ENCODE measurements at places on chromosomes 16 and 17. TPM values are rescaled to one million over a fixed set of nuclear protein-coding genes. Genes with fewer than 3 reads are reported as not detected.

DNA sequence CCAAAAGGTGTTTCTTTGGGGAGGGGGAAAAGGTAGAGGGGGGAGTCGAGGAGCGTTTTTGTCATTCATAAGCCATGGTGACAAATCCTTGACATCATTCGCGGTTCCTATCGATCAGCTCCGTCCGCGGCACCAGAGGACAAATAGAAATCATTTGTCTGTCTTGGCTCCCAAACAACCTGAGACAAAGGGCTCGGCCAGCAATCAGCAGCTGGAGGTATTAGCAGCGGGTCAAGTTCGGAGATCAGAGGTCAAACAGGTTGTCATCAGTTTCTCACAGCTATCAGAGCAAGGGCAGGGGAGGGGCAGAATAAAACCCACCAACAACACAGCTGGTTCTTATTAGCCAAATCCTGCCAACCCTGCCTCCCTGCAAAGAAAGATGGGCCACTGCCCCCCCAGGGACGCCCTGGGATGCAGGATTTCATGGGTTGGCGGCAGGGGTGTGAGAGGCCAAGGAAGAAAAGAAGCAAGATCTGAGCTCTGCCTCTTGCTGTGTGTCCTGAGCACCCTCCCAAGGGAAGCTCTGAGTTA, 145.3 kb upstream of the LHX1 start:
- H3K27me3 ChIP-seq = peaks cover 39% of the 10 kb centered on the region
- no peak overlapping the region for H3K27ac ChIP-seq
- H3K4me1 ChIP-seq = no peaks in the 10 kb centered on the region

DNA sequence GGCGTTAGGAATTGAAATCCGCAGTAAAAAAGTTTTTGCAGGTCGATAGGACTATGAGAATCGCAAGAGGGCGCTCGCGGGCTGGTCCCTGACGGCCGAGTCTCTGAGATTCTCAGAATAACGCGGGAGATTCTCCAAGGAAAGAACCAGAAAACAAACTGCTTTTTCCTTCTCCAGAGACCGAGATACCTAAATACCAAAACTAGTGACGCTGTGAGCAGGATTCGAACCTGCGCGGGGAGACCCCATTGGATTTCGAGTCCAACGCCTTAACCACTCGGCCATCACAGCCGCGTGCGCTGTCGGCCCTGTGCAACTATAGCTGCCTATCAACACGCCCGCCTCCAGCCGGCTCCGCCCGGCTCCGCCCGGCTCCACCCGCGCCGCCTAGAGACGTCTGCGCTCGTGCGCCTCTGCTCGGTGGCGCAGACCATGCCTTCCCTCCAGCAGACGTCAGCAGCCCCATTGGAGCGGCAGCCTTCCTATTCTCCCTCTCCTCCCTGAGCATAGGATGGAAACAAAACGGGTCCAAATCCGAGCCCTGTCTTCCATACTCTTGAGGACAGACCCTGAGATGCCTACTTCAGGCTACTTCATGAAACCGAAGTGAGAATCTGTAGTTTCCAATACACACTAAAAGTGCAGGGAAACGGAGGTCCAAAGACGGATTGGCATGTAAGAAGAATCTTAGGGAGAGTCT, 13.4 kb downstream of the PER1 start:
- peak; percentile 97 for DNase-seq
- peaks cover 19% of the 10 kb centered on the region for H3K36me3 ChIP-seq
- peaks cover 5% of the 10 kb centered on the region for H3K27me3 ChIP-seq
- peaks cover 2% of the 10 kb centered on the region for H3K4me1 ChIP-seq
- H3K4me3 ChIP-seq = no peak overlapping the region

Gene VPS25
- 88.8 TPM for total RNA-seq

GRCh38 chr16:84427553-84427952, 59.2 kb downstream of the ATP2C2 start:
- DNase-seq = no peak
- H3K4me1 ChIP-seq = no peaks in the 10 kb centered on the region
- no peak overlapping the region for H3K4me3 ChIP-seq
- H3K27me3 ChIP-seq = peaks cover 4% of the 10 kb centered on the region
- no peaks in the 10 kb centered on the region for H3K36me3 ChIP-seq

GRCh38 chr17:78294356-78294755, 62.9 kb downstream of the TMEM235 start:
- H3K27me3 ChIP-seq = no peaks in the 10 kb centered on the region
- H3K4me3 ChIP-seq = no peak overlapping the region
- H3K27ac ChIP-seq = no peak overlapping the region
- no peaks in the 10 kb centered on the region for H3K36me3 ChIP-seq
- H3K4me1 ChIP-seq = peaks cover 1% of the 10 kb centered on the region

GRCh38 chr17:81040791-81041337, 5.9 kb downstream of the BAIAP2 start:
- H3K36me3 ChIP-seq = no peaks in the 10 kb centered on the region
- H3K27me3 ChIP-seq = peaks cover 20% of the 10 kb centered on the region
- no peak for DNase-seq
- no peak overlapping the region for H3K27ac ChIP-seq

Gene TNP2
- not detected for total RNA-seq

GRCh38 chr17:41667280-41668041, 21.2 kb upstream of the EIF1 start:
- no peak for DNase-seq
- peaks cover 7% of the 10 kb centered on the region for H3K27me3 ChIP-seq
- no peaks in the 10 kb centered on the region for H3K36me3 ChIP-seq
- peak overlapping the region; percentile 78 for H3K4me3 ChIP-seq
- peak overlapping the region; percentile 97 for H3K27ac ChIP-seq
- H3K4me1 ChIP-seq = peaks cover 52% of the 10 kb centered on the region

GRCh38 chr17:56676810-56677209, 83.3 kb downstream of the NOG start:
- H3K27ac ChIP-seq = no peak overlapping the region
- H3K36me3 ChIP-seq = no peaks in the 10 kb centered on the region

Gene MYH8
- not detected for total RNA-seq

DNA sequence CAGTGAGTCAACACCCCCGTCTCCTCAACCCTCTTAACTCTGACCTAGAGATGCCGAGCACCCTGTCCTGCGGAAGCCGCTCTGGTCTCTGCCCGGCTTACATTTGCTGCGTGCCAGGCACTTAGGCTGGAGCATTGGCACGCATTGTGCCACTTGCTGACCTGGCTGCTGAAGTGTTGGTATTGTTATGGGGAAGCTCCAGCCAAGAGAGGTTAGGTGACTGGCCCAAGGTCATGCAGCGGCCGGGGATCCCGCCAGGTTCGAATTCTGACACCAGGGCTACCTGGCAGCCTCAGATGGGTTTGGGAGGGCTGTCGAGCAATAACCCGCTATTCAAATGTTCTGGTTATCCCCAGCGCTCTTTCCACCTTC, 5.0 kb upstream of the HSD17B1 start:
- DNase-seq = no peak
- no peak overlapping the region for H3K4me3 ChIP-seq
- H3K4me1 ChIP-seq = peaks cover 11% of the 10 kb centered on the region

GRCh38 chr16:88030498-88030897, 79.3 kb downstream of the BANP start:
- no peak overlapping the region for H3K27ac ChIP-seq
- peaks cover 3% of the 10 kb centered on the region for H3K4me1 ChIP-seq
- no peak for DNase-seq
- H3K4me3 ChIP-seq = no peak overlapping the region
- H3K27me3 ChIP-seq = no peaks in the 10 kb centered on the region

DNA sequence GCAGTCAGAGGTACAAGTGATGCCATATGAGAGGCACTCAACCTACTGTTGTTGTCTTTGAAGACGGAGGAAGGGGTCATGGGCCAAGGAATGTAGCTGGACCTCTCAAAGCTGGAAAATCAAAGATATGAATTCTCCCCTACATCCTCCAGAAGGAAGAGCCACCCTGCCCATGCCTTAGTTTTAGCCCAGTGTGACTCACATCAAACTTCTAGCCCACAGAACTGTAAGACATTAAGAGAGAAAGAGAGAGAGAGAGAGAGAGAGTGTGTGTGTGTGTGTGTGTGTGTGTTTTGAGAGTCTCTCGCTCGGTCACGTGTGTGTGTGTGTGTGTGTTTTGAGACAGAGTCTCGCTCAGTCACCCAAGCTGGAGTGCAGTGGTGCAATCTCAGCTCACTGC, 87.1 kb downstream of the STX8 start:
- peaks cover 14% of the 10 kb centered on the region for H3K36me3 ChIP-seq
- H3K27ac ChIP-seq = no peak overlapping the region
- H3K27me3 ChIP-seq = no peaks in the 10 kb centered on the region
- no peaks in the 10 kb centered on the region for H3K4me1 ChIP-seq
- no peak overlapping the region for H3K4me3 ChIP-seq

Gene ZNF646
- 24.4 TPM for total RNA-seq

GRCh38 chr16:23635958-23636357, 5.2 kb downstream of the PALB2 start:
- no peak overlapping the region for H3K27ac ChIP-seq
- H3K4me1 ChIP-seq = peaks cover 11% of the 10 kb centered on the region
- peaks cover 40% of the 10 kb centered on the region for H3K36me3 ChIP-seq
- no peak for DNase-seq

Gene TBX21
- total RNA-seq = 40.4 TPM

DNA sequence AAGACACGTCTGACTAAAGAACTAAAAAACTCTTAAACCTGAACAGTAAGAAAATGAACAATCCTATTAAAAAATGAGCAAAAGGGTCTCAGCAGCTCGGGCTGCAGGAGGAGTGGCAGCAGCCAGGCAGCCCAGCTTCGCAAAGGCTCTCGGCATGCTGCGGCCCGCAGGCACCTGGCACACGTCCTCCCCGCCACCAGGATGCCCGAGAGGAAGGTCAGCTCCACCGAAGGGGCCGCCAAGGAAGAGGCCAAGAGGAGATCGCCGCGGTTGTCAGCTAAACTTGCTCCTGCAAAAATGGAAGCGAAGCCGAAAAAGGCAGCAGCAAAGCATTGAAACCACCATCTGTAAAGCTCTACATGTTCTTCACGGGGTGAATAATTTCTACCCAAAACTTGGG, 173.5 kb downstream of the BCAS3 start:
- H3K27ac ChIP-seq = no peak overlapping the region
- H3K4me3 ChIP-seq = no peak overlapping the region
- H3K4me1 ChIP-seq = no peaks in the 10 kb centered on the region
- H3K27me3 ChIP-seq = peaks cover 2% of the 10 kb centered on the region

DNA sequence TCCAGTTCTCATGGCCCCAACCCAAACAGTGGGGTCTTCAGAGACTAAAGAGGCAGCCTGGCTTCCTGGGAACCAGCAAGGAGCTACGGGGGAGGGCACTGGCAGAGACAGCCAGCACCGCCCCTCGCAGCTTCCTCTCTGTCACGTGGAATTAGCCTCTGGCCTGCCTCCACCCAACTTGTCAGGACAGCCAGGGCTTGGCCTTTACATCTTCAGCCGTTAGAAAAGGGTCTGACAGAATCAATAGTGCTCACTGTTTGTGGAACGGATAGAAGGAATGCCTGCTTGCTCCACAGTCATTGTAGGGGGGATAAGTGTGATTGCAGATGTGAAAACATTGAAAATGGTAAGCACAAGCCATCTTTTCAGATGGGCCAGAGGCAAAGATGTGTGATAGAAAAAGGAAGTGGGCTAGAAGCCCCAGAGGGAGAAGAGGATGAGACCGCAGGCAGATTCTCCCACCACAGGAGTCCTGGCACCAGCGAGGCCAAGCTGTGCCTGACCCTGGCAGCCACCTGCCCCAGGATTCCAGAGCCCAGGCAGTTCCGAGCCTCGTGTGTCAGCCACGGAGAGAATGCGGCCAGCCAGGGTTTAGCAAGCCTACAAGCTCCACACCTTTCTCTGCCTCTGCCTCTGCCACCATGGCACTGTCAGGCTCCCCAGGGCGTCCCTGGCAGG, 18.6 kb downstream of the GRIN2C start:
- peaks cover 3% of the 10 kb centered on the region for H3K36me3 ChIP-seq
- no peak overlapping the region for H3K27ac ChIP-seq
- no peak overlapping the region for H3K4me3 ChIP-seq
- peaks cover 15% of the 10 kb centered on the region for H3K27me3 ChIP-seq

Gene SLC4A1
- total RNA-seq = not detected

DNA sequence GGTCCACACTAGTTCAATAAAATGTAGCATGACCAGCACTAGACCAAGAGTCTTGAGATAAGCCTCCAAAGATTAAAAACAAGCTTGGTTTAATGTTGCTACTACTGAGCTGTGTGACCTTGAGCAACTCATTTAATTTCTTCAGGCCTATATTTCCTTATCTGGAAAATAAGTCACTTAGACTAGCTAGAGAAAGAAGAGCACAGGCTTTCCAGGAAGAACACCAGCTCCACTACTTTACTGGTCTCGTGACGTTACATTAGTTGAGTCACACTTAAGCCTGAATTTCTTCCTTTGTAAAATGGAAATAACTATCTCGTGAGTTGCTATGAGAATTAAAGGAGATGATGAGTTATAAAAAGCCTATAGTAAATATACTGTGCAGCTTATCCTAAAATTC, 5.4 kb downstream of the HELZ start:
- H3K27ac ChIP-seq = peak overlapping the region; percentile 53
- no peak overlapping the region for H3K4me3 ChIP-seq
- peaks cover 42% of the 10 kb centered on the region for H3K4me1 ChIP-seq
- DNase-seq = no peak
- peaks cover 83% of the 10 kb centered on the region for H3K36me3 ChIP-seq
- H3K27me3 ChIP-seq = no peaks in the 10 kb centered on the region

DNA sequence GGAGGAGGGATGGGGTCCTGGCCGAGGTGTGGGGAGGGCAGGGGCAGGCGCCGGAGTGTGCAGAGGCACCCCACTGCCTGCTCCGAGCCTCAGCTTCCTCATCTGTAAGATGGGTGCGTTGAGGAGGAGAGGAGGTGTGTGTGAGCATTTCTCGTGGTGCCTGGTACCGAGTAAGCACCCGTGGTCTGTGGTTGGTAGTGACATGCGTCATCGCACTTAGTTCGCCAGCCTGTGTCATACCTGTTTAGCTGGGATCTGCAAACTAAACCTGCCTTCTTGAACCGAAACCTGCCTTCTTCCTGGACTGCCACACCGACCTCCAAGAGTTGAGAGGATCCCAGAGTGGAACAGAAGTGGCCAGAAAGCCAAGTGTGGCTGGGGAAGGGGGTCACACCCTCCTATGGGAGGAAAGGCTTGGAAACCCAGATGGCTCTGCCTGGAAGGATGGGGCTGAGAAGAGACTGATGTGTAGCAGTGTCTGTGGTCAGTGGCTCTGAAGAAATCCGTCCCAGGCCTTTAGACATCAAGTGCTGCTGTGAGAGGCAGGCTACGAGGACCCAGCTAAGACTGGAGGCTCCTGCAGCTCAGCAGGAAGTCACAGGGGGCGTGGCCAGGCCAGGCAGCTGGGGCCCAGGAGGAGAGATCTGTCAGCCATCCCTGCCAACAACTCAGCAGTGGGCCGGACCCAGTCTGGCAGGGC, 162.6 kb upstream of the PLCG2 start:
- H3K4me3 ChIP-seq = peak overlapping the region; percentile 49
- H3K4me1 ChIP-seq = peaks cover 11% of the 10 kb centered on the region
- no peaks in the 10 kb centered on the region for H3K27me3 ChIP-seq
- H3K27ac ChIP-seq = peak overlapping the region; percentile 91
- DNase-seq = peak; percentile 63

DNA sequence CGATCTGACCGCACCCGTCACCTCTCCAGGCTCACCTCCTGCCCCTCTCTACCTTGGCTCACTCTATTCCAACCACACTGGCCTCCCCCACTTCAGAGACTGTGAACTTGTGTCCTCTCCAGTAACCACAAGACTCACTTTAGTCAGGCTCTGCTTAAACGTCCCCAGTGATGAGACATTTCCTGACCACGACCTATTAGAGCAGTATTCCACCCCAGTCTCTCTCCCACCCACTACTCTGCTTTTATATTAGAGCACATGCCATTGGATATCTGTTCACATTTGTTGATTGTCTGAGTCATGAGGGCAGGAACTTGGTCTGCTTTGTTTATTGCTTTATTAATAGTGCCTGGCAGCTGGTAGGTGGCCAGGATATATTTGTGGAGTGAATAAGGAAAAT, 20.1 kb downstream of the COX11 start:
- DNase-seq = no peak
- H3K4me3 ChIP-seq = no peak overlapping the region
- no peaks in the 10 kb centered on the region for H3K36me3 ChIP-seq
- no peak overlapping the region for H3K27ac ChIP-seq
- no peaks in the 10 kb centered on the region for H3K27me3 ChIP-seq

Gene CYB5D1
- 8.8 TPM for total RNA-seq

Gene TAT
- total RNA-seq = not detected
